Hindlimb muscle (tissue), 1 donor: ENCODE measurements at places on chromosomes 13 and 19. TPM values are rescaled to one million over a fixed set of nuclear protein-coding genes. Genes with fewer than 3 reads are reported as not detected.

DNA sequence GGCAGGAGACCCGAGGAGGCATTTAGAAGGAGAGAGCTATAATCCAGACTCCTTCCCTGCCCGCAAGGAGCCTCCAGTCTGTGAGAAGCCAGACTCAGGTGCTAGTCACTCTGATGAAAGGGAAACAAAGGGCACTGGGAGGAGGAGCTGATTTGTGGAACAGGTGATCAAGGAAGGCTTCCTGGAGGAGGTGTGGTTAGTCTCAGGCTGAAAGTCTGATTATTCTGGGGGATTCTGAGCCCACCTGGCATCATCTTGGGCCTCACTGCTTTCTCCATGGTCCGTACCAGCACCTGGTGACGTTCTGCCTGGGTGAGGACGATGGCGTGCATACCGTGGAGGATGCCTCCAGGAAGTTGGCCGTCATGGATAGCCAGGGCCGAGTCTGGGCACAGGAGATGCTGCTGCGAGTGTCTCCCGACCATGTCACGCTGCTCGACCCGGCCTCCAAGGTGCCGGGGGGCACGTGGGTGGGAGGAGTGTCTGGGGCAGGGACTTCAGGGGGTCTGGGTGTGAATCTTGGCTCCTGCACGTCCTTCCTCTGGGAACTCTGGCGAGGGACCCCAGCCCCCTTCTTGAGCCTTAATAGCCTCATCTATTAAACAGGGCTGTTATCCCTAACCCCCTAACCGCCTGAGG, 3.9 kb downstream of the EPS8L1 start:
- no peak for DNase-seq

Gene ZNF835
- 3.3 TPM for polyA plus RNA-seq

Gene NCAN
- 0.06 TPM for polyA plus RNA-seq

Gene SPACA4
- not detected for polyA plus RNA-seq

- no peak for DNase-seq
These were observed 628.2 kb upstream of the SLITRK5 start for GRCh38 chr13:87042946-87043345.
